ENCODE measurements at places on chromosomes 4 and X.

- peak; percentile 74 for DNase-seq
Observed at GRCh38 chr4:153222707-153223426, 18.6 kb downstream of the TRIM2 start.

DNA sequence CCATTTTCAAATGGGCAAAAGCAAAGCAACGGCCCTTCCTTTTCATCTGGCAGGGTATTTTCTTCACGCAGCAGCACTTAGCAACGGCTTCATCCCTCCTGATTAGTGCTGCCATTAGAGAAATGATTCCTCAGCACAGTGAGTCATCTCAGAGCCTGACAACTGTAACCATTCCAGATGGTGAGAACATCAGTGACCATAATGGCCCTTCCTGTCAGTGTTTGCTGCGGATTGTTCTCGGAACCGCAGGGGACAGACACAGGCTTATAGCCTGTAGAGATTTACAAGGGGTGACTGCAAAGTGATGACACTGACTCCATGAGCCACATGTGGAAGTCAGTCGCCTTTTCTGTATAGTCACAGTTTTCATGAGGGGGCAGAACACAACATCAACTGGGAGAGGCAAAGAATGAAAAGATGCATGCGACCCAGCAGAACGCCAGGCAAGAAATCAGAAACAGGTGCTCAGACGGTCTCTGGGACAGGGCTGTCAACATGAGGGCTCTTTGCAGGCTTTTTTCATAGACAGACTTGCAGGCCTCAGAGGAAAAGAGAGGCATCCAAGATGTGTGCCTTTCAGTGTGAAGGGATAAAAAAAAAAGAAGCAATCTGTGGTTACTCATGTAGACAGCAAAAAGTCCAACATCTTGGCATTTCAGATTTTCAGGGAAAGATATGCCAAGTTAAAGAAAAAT lies 69.9 kb upstream of the FBXW7 start:
- DNase-seq, result no peak

DNA sequence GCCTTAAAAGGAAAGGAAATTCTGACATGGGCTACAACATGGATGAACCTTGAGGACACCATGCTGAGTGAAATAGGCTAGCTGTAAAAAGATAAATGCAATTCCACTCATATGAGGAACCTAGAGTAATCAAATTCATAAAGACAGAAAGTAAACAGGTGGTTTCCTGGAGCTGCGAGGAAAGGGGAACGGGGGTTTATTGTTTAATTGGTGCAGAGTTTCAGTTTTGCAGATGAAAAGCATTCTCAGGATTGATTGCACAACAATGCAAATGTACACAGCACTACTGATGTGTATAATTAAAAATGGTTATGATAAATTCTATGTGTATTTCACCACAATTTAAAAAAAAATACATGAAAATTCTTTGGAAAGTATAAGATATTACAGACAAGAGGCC lies 24.0 kb downstream of the PLRG1 start:
- no peak for DNase-seq

DNA sequence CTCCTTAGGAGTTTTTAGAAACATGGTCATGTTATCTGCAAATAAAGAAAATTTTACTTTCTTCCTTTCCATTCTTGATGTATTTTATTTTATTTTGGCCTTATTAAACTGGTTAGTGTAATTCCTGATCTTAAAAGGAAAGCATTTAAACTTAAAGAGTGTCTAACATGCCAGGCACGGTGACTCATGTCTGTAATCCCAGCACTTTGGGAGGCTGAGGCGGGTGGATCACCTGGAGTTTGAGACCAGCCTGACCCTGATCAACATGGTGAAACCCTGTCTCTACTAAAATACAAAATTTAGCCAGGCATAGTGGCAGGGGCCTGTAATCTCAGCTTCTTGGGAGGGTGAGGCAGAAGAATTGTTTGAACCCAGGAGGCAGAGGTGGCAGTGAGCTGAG lies 281.3 kb downstream of the PTTG2 start:
- no peak for DNase-seq

DNA sequence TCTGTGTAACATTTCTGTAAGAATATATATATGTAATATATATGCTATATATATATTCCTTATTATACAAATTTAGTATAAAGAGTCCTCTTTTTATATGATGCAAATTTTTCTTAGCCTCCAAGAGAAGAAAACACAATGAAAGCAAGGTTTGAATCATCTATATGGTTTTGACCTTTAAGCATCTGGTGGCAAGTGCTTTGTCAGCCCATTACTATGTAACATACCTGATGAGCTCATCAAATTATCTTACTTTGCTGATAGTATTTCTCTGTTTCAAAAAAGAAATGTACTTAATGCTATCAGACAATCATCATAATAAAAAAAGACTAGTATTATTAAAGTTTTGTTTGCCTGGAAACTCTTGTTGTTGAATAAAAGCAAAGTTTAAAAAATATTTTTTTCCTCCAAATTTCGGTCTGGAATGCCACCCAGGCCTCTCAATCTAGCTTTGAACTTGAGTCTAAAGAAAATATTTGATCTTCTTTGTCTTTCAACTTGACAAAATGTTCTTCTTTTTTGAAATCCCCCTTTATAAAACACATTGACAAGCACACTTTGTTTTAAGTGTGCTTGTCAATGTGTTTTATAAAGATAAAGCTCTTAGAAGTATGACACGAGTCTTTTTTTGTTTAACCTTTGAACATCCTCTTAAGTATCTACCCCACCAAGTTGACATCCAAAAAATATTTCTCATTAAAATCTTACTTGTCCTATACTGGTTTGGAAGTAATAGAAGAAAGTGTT lies 26.2 kb downstream of the ZNF330 start:
- no peak for DNase-seq

DNA sequence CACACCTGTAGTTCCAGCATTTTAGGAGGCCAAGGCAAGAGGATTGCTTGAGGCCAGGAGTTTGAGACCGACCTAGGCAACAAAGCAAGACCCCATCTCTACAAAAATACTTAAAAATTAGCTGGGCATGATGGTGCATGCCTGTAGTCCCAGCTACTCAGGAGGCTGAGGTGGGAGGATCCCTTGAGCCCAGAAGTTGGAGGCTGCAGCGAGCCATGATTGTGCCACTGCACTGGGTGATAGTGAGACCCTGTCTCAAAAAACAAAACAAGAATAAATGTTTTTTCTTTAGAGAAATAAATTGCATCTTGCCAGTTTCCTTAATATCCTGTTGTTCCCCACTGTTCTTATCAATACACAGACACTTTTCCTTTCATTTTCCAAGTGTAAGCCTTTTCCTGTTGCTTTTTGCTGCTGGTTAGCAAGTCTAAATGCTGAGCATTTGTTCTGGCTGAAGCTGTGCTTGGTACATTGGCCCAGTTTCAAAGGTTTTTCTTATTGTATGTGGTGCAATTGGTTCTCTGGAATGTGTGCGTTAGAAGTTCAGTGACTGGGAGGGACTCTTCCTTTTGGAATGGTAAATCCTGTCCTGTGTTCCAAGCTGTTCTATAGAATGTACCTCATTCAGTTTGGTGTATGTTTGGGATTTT lies 98.2 kb downstream of the AFF1 start:
- DNase-seq, result no peak

- DNase-seq, result peak; percentile 64
Observed at GRCh38 chrX:1546691-1547251, 9.8 kb upstream of the P2RY8 start.
